ENCODE measurements at places on chromosomes 6 and 20.

DNA sequence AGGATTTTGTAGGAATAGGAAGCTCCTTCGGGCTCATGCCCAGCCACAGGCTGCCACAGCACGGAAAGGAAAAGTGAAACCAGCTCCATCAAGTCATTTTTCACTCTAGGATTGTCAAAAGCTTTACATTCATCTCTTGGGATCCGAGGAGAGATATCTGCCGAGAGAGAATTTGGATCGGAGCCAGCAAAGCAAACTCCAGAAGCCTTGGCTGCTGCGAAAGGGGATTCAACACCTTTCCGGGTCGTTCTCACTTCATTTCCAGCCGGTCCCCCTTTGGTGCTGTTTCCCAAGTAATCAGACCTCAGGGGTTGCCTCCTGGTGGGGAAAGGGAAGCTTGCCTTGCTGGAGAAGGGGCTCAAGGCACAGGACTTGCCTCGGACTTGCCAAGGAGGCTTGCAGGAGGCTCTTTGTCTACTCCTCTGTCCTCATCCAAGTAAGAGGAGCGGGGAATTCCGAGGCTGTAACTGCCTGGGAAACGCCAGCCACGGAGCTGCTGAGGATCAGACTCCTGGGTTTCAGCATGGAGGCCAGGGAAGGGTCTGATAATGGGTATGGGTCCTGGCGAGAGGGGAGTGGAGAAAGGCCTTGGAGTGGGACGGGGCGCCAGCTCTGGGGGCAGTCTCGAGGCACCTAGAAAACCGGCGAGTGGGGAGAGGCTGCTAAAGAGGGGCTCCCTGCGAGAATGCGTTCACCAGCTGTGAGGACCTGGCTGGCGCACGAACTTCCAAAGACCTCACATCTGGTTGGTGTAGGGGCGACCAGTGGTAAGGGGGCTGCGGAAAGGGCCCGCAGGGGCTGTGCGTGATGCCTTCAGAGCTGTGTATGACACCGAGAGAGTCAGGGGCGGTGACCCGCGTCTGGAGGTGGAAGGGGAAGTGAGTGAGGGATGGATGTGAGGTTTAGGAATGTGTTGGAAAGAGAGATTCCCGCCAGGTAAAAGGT is 702 bp downstream of the ETV7 start:
- no peaks in the 10 kb centered on the region for H3K36me3 ChIP-seq
- H3K27ac ChIP-seq = peak overlapping the region; percentile 59
- no peak for DNase-seq
- H3K27me3 ChIP-seq = no peaks in the 10 kb centered on the region

- no peak overlapping the region for H3K4me3 ChIP-seq
- no peaks in the 10 kb centered on the region for H3K4me1 ChIP-seq
- no peaks in the 10 kb centered on the region for H3K36me3 ChIP-seq
- H3K27ac ChIP-seq = no peak overlapping the region
- DNase-seq = no peak
These were observed 1729.5 kb downstream of the GRIK2 start for GRCh38 chr6:103122766-103123601.

DNA sequence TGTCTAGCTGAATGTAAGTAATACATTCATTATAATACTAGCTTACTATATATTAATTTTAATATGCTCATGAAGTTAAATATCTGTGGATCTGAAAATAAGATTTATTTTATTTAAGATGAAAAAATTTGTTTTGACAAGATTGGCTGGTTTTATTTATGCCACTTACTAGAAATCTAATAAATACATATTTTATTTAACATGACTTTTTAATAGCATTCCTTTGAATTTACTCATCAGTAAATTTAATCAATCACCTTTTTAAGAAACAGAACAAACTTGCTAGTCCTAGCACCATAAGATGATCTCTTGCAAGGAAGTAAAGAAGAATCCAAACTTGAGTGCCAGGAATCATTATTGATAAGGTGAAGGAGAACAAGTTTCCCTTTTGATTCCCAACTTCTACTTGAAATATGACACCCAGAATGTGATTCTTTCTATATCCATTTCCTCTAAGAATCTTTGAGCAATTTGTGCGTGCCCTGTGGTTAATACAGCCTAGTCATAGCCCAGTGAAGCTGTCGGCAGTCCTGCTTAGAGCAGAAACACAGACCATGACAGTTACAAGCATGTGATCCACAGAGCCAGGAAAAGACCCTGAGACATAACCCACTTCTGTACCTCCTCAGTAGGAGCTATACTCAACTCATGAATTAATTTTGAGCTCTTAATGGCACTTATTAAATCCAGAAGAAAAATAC is 282.3 kb upstream of the QKI start:
- H3K4me3 ChIP-seq = no peak overlapping the region
- no peaks in the 10 kb centered on the region for H3K36me3 ChIP-seq
- no peaks in the 10 kb centered on the region for H3K27me3 ChIP-seq
- no peak overlapping the region for H3K27ac ChIP-seq
- no peak for DNase-seq

DNA sequence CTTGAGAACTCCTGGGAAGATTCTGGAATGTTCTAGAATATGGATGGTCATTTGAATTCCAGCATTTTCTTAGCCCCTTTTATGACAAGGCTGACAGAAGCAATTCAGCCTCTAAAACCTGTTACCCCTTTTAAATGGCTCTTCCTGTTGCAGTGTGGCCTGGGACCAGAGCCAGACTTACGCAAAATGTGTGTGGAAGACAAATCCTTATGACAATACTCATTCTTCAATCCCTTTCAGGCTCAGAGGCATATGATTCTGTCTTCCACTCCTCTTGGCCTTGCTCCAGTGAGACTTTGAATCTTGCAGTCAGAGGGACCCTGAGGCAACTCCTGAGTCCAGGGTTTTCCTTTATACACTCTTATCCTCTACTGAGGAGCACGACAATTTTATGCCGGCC is 287.0 kb downstream of the CLIC5 start:
- no peaks in the 10 kb centered on the region for H3K27me3 ChIP-seq
- no peak overlapping the region for H3K27ac ChIP-seq

GRCh38 chr6:105881608-105882007 is 204.5 kb upstream of the PRDM1 start:
- no peak overlapping the region for H3K27ac ChIP-seq
- H3K4me1 ChIP-seq = no peaks in the 10 kb centered on the region
- no peak for DNase-seq

- H3K4me1 ChIP-seq = peaks cover 53% of the 10 kb centered on the region
- H3K27me3 ChIP-seq = no peaks in the 10 kb centered on the region
- no peak for DNase-seq
These were observed 474 bp downstream of the RBM38 start for GRCh38 chr20:57391439-57392301.

DNA sequence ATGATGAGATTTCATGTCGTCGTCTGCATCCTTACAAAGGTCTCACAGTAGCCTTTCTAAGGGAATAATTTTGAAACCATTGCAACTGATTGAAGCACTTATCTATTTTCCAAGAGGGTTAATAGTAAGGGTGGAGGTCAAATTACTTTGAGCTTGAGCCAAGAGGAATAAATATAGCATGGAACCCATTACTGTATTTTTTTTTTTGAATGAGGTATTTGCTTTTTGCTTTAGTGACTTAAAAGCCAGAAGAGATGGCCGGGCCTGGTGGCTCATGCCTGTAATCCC is 78.3 kb downstream of the SCAND1 start:
- no peak overlapping the region for H3K4me3 ChIP-seq
- H3K4me1 ChIP-seq = peaks cover 8% of the 10 kb centered on the region
- DNase-seq = no peak
- no peaks in the 10 kb centered on the region for H3K27me3 ChIP-seq

DNA sequence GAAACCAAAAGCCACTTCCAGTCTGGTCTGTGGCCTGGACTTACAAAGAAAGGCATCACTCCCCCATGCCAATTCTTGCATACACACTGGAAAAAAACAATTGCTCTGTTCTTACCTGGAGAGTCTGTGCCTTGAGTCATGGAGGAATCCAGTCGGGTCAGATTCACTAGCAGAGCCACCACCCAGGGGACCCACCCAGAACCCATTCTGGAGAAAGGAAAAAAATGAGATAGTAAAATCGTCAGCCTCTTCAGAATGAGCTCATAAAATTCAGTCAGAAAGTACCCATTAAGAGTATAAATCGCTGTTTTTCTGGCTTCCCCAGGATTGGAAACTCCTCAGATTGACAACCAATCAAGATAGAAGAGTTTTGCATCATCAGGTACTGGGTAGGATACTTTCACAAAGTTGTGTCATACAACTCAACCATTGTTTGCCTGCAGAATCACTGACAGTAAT is at the start of gene HLA-DOB:
Gene HLA-DOB, minus strand, starts transcription at position 257 of the 459 bp plus-strand sequence. Its CDS starts 51 bp downstream, at position 206.
- no peaks in the 10 kb centered on the region for H3K36me3 ChIP-seq
- DNase-seq = no peak
- H3K4me3 ChIP-seq = no peak within 1 kb of the TSS
- no peak within 1 kb of the TSS for H3K27ac ChIP-seq
